Stimulated activated CD8-positive, alpha-beta memory T cell treated with anti-CD3 and anti-CD28 coated beads, Interleukin-15, amount 100 ng/mL, for 1 hour (primary cell): ENCODE measurements at places on chromosomes 12 and 14.
A peak's percentile ranks its signal among the peaks of the same experiment; 100 is the strongest.

DNA sequence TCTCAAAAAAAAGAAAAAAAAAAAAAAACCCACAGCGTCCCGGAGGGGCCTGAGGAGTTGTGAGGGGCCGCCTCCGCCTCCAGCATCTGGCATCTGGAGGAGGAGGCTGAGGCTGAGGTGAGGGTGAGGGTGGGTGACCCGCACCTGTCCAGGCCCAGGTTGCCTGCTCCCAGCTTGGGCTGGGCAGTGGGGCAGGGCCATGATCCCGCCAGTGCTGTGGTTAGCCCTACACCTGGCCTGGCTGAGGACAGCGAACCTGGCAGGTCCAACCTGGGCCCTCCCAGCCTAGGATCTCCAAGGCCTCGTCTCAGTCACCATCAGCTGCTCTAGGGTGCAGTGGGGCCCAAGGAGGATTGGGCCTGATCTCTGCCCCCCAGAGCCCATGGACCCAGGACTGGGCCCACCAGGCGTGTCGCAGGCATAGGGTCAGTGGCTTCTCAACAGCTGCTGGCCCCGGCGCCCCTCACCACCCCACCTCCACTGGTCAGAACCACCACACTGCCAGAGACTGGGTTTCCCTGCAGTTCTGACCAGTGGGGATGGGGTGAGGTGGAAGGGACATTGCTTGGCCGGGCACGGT lies 36.3 kb upstream of the RCOR1 start:
- no peak for DNase-seq

- no peak for DNase-seq
Observed at GRCh38 chr12:66405395-66405794, 103.1 kb downstream of the HELB start.

- DNase-seq, result peak; percentile 58
Observed at GRCh38 chr12:120439646-120440247, 1.8 kb downstream of the COX6A1 start.

GRCh38 chr14:66070542-66071319 lies 415.4 kb upstream of the CCDC196 start:
- peak; percentile 64 for DNase-seq

- no peak for DNase-seq
Observed at GRCh38 chr12:911191-911826, 38.2 kb downstream of the RAD52 start.

DNA sequence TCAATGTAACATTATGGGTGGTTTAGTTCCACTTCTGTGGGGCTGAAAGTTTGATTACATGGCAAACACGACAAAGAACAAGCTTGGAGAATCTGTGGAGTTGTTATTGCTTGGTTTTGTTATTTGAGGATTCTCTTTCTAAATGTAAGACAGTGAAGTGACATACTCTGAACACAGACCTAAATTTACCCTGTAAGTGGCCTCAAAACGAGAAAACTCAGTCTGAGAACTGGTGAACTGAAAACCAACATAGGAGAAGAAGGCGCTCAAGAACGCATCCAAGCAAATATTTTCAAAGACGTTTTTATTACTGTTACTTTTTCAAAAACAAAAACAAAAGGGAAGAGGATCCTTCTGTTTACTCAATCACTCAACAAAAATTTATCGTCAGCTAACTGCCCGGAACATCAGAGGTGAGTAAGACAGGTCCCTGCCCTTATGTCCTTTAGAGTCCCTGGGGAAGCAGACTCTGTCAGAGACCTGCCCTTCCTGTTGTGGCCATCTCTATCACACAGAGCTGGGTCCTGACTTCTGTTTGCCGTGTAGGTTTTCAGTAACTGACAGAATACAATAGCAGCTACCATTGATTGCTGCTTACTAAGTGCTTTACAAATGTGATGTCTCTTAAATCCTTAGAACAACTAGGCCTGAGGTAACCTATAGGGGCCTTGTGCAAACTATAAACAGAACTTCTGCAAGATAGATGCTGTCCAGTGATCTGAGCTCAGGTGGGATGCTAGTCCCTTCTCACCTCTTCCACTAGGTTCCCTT lies 79.3 kb upstream of the C12orf71 start:
- DNase-seq, result no peak

GRCh38 chr12:53493610-53494391 lies 5.5 kb downstream of the MAP3K12 start:
- DNase-seq, result no peak

DNA sequence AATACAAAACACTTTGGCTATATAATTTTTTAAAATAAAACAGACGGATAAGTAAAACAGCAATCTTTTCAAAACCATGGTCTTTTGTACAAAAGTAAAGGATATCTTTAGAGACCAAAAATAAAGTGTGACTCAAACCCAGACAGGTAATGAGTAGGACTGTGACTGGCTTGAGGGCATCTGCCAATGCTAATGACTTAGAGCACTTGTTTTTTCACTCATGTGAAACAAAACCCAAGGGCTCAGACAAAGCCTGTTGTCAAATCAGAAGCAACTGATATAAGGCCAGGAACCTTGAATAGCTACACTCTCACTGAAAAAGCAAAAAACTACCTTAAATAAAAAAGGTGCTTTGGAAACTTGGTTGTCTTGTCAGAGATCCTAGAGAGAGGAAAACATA lies 357.4 kb downstream of the TMEM117 start:
- no peak for DNase-seq

- DNase-seq, result no peak
Observed at GRCh38 chr12:63924781-63925180, 80.3 kb downstream of the SRGAP1 start.

GRCh38 chr14:54447231-54447692 lies 6.1 kb upstream of the CNIH1 start:
- DNase-seq, result no peak

GRCh38 chr14:77557391-77557790 lies 58.8 kb upstream of the ISM2 start:
- DNase-seq, result no peak

DNA sequence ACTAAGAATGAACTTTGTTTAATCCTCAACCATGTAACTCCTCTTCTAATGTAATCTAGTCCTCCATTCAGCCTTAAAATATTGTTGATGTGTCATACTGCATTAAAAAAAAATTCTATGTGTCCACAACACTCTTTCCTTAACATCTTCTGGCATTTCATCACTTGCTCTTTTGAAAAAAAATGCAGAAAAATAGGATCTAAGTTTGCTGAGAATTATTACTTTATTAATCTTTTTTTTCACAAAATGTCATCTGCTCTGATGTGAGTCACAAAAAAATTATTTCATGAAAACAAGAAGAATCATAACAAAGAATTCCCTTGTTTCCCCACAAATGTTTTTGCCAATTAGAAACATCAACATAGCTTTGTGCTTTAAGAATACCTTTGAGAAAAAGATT lies 410.1 kb upstream of the MGAT4C start:
- DNase-seq, result no peak

GRCh38 chr12:93127582-93128331 lies 198.7 kb upstream of the EEA1 start:
- DNase-seq, result no peak

DNA sequence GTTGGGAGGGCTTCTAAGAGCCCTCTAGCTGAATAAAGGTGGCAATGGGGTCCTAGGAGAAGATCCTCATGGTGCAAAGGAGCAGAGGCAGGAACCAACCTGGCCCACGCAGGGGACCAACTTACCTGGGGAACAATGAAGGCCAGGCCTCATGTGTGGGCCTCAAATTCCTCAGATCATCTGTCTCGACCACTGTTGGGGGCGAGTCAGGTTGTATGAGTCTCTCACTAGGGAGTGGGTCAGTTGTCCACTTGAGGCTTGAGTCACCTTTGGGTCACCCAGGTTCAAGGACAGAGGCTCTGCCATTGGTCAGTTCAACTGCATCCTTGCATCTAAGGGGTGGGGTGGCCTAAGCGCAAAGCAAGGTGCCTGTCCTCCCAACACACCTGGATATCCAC lies 43.7 kb upstream of the BDKRB2 start:
- no peak for DNase-seq

DNA sequence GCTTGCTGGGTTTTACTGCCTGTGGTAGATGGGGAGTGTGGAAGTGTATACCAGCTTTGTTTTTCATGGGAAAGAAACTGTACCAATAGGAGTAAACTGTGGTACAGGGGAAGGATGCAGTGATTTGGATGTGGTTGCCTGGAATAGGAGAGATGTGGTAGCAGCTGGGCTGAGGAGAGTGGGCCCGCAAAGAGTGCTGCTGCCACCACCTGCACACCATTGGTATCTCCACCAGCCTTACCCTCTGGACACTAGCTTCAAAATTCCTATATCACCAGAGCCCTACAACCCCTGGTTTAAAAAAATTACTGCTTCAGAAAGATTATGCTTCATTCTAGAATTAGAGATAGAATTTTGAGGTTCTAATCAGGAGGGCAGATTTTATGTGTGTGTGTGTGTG lies 53.6 kb downstream of the AKAP6 start:
- no peak for DNase-seq

DNA sequence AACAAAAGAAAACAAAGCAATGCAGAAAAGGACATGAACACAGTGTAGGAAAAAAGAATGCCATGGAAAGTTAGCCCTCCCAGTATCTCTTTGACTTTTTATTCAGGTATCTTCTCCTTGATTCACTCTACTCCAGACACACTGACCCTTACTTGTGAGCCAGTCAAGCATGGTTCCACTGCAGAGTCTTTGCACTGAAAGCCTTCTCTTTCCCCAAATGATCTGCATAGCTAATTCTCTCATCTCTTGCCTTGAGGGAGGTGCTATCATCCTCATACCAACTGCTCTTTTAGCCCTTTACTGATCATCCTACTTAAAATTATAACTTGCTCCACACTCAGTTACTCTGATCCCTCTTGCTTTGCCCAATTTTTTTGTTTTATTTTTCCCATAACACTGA lies 101.2 kb upstream of the SLC16A7 start:
- DNase-seq, result no peak

GRCh38 chr12:123608182-123608581 lies 6.3 kb downstream of the DDX55 start:
- DNase-seq, result no peak

GRCh38 chr14:24978862-24979724 lies 70.9 kb downstream of the STXBP6 start:
- no peak for DNase-seq

DNA sequence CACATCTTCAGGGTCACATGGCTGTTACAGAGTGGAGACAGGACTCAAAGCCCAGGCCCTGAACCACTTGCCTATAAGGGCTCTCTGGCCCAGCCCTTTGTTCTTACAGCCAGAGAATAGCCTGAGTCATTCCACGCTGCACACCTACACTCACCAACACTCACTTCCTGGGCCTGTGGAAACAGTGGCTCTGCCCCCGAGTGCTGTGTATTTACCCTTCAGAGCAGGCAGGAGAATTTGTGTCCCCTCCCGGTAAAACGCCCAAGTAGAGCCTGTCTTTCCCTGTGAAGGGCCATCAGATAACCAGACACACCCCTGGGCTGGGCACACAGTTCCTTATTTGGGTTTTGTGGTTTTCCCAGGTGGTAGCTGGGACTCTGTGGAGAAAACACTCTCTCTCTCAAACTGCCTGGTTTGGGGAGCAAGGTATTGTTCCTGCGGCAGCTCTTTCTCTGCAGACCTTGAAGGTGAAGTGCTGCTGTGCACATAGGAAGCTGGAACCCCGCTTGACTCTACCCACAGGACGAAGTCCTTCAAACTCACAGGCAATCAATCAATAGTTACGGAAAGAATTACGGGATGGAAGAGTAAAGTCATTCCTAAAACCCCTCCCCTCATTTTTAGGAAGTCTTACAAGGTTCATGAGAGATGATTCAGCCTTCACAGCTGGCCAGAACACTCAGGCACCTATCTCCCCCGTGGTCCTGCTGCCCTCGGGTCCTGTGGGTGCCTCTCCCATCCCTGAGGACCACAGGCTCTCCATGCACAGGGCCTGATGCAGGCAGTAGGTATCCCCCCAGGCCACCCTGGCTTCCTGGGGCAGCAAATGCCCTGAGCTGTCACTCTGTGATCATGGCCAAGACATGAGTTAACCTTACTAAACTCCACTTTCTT lies 20.3 kb downstream of the FIGNL2 start:
- no peak for DNase-seq

DNA sequence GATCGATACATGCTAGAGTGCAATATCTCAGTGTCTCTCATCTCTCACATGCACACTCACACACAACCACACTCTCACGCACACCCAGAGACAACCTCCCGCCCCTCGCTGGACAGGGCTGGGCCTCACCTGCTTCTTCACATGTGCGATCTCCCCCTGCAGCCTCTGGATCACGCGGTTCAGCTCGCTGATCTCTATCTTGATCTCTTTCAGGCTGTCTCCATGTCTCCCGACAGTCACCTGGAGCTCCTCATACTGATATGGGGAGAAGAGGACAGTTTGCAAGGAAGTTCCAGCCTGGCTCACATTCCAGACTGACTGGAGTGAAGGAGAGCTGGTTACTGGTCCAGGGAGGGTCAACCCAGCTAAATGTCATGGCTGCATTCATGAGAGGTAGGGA lies 4.4 kb downstream of the KRT2 start:
- no peak for DNase-seq

DNA sequence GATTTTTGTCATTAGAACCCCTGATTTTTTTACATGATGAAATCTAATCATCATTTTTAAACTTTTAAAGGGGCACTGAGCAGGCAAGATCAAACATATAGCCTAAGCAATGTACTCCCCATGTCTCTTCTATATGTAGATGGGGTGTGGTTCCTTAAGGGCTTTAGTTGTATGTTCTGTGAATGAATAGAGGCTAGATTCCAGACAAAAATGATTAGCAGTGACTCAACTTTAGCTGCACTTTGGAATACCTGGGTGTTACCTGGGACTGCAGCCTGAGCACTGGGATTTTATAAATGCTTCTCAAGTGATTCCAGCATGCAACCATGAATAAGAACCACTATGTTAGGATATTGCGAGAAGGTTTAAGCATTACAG lies 256.7 kb upstream of the PLEKHG7 start:
- no peak for DNase-seq

GRCh38 chr14:95258754-95259593 lies 60.7 kb downstream of the CLMN start:
- no peak for DNase-seq

GRCh38 chr14:67191768-67192290 lies 2.6 kb downstream of the GARIN2 start:
- DNase-seq, result no peak
